Suppressor macrophage (primary cell): ENCODE measurements at places on chromosomes 16 and 17.

GRCh38 chr17:80783971-80784370, 207.7 kb upstream of the CHMP6 start:
- DNase-seq = no peak

DNA sequence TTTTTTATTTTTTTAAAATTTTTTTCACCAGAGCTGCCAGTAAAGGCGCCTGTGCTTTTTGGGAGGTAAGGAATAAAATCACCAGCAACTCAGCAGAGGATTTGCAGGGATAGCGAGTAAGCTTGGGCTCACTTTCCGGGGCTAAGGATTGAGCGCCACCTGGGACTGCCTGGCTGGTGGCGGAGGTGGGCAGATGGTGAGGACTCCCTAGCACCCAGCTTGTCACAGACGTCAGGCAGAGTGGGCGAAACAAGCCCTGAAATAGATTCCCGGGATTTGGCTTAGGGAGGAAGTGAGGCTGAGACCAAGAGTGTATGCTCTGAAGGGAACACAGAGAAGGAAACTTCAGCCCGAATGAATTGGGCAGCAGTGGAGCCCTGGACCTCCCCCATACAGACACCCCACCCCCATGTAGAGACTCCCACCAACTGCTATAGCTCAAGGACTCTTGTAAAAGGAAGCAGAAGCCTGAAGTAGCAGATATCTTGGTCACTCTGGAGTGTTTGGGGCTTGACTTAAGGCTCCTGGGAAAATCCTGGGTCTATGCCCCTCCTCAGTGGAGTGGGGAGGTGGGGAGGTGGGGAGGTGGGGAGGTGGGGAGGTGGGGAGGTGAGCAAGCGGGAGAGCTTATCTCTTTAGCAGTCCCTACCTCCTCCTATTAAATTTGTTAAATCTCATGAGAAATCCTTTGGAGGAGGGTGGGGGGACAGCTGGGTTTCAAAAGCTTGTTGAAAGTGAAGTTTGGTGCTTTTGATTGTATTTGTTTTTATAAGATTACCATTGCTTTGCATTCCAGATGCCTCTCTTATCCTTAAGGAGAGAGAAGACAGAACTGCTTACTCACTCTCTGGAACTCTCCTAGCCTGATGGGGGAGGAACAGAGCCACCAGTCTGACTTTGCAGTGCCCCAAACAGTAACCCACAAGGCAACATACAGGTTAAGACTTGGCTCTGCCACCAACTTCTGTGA, 8.2 kb downstream of the ARL4D start:
- no peak for DNase-seq

DNA sequence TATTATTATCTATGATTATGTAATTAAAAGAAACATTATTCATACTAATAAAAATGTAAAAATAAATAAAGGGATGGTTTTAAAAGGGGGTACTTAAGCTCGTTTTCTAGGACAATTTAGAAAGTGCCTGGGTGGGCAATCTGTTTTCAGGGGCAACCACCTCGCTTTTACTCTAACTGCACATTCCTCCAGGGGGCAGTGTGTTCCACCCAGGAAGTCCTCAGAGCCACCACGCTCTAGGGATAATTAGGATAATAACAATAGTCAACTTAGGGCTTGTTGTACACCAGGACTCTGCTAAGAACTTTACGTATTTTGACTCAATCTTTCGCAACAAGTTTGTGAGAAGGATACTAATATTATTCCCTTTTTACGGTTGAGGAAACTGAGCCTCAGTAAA, 396.7 kb upstream of the MAF start:
- peak; percentile 10 for DNase-seq

DNA sequence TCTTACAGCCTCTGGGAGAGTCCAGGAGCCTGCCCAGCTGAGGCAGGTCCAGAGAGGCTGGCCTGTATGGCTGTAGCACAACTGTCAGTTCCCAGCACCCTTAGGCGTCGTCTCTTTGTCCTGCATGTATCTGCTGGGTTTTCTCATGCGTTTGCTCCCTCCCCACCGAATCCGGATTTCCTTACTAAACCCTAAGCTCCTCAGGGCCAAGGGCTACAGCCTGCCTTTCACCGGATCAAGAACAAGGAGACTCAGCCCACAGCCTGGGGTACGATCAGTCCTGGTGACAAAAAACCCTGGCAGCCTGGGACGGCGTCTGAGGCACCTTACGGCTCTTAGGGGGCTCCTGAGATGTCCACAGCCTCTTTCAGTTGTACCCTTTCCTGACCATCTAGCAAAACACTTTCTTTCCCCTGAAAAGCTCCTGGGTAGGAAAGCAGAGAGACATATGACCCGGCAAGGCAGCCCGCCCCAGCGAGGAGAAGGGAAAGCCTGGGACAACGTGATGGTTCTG, 12.2 kb downstream of the HIC1 start:
- no peak for DNase-seq

GRCh38 chr17:27458524-27458908, 2.3 kb downstream of the KSR1 start:
- DNase-seq = no peak

DNA sequence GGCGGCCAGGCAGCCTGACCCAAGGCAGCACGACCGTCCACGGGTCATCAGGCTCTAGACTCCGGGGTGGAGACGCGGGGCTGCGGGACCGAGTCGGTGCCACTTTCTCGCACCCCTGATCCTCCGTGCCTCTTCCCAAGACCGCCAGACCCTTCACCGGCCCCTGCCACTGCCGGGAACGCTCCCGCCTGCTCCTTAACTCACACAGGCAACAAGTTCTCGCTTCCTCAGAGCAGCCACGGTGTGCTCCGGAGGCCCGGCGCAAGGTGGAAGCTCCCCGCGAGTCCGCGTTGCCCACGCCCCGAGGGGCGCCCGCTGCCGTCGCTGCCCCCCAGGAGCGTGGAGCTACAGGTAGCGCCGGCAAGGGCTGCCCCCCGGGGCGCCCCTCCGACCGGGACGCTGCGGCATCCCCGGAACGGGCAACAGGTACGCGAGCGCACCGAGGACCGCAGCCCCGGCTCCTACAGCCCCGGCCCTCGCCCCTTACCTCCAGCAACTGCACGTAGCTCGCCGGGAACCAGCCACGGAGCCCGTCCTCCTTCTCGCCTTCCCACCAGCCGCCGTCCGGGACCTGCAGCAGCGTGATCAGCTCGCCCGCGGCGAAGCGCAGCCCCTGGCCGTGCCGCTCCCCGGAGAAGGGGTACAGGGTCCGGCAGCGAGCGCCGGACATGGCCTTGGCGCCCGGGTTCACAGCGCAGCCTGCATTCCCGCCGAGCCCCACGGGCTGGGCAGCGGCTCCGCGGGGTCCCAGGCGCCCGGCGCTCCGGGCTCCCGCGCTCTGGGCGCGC, 491 bp downstream of the GAS7 start:
- peak; percentile 80 for DNase-seq

DNA sequence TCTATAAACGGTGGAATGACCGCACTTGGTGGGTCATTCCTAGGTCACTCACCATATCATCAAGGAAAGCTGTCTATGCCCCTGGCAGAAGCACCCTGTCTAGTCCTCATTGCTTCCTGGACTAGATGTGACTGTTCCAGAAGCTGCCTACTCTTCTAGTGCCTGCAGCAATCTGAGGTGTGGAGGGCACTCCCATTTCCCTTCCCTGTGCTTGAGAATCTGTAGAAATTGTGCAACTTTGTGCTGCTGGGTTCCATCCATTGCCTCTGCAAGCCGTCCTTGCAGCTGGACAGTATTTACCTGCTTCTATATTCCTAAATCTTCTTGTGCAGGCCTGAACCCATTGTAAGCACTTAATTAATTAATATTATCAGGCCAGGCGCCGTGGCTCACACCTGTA, 52.1 kb downstream of the CACNG3 start:
- DNase-seq = no peak

DNA sequence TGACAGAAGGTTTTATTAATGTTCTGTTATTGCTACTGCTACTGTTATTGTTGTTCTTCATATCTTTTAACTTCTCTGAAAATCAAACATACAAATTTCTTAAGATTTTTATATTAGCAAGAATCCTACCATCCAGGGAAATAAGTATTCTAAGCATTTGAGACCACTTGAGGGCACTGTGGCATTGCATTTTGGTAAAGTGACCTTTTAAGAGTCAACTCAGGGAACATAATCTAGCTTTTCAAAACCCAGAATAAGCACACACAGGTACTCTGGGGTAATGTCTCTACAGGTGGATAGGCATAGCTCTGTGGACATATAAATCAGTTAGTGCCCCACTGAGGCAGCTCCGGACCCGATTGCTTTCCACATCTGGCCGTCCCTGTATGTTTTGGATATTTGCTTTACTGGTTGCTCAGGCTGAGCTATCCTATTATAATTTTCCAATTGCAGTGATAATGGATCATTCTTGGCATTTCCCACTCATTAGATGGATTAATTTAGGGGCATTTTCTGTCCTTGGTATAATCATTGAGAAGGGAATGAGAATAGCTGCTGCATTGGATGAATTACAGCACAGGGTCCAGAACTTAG, 1425.1 kb upstream of the CDH8 start:
- no peak for DNase-seq

DNA sequence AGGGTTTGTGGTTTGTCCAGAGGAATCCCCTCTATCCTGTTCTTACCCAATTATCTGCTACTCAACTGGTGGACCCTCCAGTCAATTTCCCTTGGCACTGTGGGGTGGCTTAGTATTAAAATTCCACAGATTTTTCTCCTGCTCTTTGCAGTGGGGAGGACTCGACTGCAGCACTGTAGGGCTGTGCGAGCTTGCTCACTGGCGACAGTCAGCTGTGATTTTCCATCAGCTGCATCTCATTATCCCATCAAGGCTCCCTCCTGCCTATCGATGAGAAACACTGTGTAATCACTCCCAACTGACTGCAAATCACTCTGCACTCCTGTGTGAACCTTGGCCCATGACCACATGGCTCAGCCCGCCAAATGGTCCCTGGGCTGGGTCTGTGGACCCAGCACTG, 90.5 kb upstream of the MAF start:
- no peak for DNase-seq

DNA sequence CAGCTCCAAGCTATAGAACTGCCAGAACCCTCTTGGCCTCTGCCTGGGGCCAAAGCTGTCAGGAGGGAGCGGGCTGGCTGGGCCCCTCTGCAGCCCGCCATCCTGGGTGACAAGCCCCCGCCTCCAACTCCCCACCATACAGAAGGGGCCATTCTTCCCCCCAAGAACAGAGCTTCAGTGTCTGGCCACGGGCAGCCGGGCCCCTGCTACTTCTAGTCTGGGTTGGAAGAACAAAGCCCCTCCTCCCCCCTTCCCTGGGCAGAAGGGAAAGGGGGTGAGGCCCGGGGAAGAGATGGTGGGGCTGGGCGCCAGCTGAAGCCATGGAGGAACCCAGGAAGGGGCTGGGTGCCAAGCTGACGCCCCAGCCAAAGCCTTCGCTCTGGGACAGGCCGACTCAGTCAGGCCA, 9.0 kb downstream of the NAT9 start:
- DNase-seq = no peak

- no peak for DNase-seq
Observed at GRCh38 chr16:66335704-66336329, 30.7 kb upstream of the CDH5 start.

DNA sequence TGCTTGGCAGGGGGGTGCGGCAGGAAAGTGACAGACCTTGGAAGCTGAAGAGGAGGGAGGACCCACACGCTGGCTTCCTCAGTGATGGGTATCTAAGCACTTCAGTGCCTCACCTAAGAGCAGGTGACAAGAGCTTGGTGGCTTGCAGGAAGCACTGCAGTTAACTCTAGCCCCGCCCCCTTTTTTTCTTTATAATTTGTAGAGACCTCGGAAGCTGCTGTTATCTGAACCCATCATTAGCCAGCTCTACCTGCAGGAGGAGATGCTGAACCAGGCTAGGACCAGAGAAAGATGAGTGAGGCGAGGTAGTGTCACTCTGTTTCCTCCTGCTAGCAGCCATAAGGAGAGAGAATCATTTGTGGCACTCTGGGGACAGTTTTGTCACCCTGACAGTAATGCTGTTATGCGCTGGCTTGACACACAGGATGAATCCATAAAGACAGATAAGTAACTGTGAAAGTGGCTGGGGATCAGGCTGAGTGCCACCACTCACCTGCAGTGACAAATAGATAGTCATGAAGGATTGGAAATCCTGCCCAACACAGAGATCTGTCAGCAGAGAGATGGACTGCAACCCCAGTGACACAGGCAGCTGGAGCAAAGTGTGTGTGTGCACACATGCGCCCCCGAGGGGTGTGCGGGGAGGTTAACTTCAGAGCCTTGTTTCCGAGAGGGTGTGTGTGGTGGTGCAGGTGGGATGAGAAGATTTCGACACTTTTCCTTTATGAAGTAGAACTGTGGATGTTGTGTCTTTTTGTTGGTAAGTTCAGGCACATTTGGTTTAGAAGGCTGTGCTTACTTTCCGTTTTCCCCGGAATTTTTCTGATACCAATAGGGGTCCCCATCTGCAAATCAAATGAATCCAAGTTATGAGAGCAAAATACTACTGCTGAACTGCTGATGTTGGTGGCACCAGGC, 224.0 kb downstream of the IRX3 start:
- DNase-seq = no peak

DNA sequence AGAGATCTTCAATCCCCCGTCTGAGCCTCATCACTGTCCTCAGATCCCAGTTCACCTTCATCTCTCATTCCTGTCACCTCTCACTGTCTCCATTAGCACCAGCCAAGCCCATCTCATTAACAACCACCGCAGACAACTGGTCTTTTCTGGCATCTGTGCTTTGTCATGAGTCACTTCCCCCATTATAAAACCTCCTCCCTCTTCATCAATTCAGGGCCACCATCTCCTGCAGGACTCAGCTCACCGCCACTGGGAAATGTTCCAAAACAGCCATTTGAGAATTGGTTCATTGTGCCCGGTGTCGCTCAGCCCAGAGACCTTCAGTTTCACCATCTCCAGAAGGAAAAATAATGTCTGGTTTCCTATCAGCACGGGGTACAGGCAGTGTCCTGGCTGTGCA, 56.9 kb upstream of the TEKT3 start:
- no peak for DNase-seq

DNA sequence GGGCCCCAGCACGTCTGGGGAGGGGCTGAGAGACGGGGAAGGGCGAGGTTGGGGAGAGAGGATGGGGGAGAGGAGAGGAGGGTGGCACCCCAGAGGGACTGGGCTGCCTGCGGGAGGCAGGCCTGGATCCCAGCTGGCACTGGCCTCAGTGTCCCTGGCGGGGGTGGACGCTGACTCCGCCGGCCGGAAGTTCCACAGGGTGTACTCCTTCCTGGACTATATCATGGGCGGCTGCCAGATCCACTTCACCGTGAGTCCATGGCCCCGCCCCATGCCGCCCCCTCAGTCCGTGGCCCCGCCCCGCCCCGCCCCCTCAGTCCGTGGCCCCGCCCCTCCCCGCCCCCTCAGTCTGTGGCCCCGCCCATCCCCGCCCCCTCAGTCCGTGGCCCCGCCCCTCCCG, 11.3 kb downstream of the CPNE7 start:
- no peak for DNase-seq
